ENCODE measurements at places on chromosomes 12 and 14.

DNA sequence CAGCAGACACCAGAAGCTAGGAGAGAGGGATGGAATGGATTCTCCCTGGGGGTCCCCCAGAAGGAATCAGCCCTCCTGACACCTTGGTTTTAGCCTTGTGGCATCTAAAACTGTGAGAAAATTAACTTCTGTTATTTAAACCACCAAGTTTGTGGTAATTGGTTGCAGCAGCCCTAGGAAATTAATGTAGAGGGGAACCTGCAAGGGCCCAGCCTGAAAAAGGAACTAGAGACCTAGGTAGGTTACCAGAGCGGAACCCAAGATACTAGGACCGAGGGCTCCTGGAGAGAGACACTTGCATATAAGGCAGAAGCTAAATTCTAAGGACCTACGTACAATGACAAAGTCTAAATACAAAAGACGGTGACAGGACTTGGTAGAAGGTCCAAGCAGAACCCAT, 8.1 kb upstream of the DENND5B start:
- DNase-seq: no peak

GRCh38 chr12:43102546-43103264, 449.3 kb downstream of the ADAMTS20 start:
- no peak for DNase-seq

DNA sequence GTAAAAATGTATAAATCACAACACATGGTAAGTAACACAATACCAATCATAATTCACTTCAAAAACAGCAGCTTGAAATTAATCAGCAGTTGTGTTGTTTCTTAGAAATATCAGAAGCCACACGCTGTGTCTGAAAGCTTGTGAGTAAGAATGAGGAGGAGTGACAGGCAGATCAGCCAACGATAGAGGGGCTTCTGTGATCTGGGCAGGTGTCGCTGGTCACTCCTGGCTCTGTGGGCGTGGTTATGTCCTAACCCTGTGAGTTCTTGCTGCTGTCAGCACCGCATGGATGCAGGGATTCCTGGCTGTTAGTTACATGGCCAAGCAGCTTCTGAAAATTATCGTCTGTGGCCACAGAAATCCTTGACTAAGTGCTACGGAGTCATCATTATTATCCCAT, 123.4 kb downstream of the SLC25A47 start:
- DNase-seq: no peak

DNA sequence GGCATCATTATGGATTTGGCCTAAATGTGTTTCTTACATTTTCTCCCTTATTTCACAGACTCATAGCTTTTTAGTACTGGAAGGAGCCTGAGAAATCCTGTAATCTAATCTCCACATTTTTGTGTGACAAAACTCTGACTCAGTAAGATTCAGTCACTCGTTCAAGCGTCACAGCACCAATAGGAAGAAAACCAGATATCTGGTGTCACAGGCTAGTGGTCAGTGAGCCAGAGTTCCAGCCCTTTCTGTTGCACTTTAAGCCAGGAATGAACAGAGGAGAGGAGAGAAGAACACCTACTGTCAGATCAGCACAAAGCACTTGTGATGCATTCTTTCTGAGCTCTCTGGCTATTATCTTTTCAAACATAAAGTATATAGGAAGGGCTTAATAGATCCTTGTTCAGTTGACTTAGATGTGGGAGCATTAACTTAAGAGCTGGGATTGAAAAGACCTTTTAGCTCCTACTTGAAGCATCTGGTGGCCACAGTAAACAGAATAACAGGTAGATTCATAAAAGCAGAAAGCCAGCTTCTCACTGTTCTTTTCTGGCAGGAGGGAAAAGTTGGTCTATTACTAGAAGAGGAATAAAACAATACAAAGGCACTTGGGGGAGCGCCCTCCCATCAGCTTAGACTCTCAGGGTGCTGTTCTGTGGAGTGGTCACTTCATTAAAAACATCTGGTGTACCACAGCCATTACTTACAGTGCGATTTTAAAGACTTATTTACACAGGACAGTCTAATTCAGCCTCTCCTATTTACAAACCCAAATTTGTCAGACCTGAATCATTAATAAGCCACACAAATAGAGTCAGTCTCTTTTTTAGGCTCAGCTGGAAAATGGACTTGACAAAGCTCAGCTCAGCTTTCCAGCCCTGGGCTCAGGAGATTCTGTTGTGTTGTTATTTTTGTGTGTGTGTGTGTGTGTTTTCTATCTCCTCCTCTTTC, 12.2 kb upstream of the NID2 start:
- no peak for DNase-seq

DNA sequence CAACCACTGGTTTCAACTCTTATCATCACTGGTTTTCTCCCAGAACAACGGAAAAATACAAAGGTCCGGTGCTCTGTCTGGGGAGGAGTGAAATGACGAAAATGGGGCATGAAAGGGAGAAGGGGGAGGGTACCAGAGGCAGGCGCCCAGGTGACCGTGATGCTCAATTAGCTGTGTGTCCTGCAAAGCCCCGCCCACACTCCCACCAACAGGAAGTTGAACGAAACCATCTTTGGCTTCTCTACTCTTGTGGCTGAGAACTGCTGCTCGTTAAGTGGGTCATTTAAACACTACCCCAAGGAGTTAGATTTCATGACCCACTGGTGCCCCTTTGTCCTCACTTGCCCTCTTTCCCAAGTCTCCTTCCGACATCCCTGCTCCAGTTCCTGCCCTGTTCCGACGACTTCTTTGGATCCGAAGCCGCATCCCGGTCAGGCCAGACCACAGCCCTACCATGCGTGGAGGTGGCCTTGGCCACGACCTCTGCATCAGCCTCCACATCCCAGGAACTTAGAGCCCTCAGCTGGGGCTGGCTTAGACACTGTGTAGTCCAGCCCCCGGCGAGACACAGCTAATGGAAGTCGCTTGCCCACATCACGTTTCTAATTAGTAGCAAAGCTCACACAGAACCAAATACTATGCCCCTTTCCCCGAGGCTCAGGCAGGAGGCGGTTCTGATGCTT, 11.4 kb upstream of the LRTM2 start:
- DNase-seq: no peak

GRCh38 chr14:91047174-91047753, 13.2 kb downstream of the RPS6KA5 start:
- DNase-seq: no peak

DNA sequence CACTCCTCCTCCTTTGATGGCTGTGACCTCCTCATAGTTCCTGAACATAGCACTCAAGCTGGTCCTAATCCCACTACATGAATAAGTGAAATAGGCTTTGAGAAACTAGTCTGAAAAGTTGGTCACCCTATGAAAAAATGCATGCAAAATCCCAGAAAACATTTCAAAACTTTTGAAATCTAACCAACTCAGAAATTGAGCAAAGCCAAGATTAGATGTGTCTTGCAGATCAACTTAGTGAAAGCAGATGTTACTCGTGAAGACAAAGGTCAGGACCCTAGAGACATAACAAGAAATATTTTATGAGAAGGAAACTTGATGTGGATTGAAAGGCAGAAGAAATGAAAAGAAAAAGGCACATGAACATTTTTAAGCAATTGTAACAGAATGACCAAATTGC, 63.3 kb downstream of the TSHR start:
- DNase-seq: no peak

GRCh38 chr12:13250416-13250815, 53.9 kb downstream of the EMP1 start:
- DNase-seq: no peak

DNA sequence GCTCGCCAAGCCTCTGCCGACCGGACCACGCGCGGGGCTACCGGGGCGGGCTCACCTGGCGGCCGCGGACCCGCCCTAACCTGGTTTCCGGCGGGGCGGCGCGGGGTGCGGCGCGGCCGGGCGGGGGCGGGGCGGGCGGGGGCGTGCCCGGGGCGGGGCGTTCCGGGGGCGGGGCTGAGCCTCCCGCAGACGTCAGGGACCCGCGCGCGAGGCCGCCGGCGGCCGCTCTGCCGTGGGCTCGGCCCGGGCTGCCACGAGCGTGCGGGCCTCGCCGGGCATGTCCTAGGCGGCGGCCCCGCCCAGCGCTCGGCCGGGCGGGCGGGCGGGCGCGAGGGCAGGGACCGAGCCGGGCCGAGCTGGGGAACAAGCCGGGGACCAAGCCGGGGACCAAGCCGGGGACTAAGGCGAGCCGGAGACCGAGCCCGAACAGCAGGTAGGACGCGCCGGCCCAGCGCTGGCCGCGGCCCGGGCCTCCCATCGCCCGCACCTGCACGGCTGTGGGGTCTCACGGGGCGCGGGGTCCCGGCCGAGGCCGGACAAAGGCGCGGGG, at the start of gene CEP170B:
Gene CEP170B, plus strand, starts transcription at position 188 of the 550 bp plus-strand sequence. CDS start 3,183 bp downstream, outside the sequence.
- DNase-seq: no peak

DNA sequence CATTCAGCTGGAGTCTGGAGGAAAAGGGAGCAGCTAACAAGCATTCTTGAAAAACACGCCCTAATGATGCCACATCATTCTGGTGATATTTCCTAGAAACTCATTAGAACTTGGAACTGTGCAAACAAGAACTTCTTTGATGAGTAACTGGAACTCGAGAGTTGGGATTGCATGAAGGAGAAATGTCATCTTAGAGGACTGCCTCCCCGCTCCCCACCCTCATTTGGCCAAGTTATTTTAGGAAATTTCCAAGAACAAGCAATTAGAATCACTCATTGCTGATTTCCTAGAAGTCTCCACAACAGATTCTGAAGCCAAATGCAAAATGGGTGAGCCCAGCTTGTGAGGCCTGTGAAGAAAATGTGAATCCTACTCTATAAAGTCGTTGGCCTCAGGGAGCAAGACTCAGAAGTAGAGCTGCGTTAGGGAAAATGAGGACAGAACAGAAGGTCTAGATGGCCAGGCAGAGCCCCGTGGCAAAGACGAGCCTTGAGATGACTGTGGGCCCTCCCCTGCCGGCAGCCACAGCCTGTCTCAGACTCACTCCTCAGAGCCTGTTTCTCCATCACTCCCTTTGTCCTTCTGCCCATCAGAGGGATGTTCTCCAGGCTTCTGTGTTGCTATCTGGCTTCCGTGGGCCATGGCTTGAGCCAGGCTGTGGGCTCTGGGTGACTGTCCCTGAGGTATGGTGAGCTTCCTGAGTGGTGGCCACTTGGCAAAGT, 38.4 kb downstream of the RTL1 start:
- DNase-seq: no peak

DNA sequence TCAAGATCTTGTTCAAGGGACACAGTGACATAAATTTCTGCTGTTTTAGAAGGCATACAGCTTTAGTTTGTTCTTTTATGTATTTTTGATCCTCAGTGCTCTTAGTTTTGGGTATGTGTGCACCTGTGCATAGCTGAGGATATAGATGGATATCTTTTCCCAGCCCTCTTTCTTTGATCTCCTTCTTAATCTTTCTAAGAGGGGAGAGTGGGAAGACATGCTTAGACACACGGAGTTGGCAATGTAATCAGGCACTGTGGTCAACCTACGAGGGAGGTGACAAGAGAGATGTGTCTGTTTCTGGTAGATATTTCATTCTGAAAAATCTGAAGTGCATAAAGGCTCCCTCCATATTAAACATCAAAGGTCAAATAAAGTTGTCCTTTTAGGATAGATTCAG, 340.6 kb downstream of the TMEM132D start:
- DNase-seq: no peak

DNA sequence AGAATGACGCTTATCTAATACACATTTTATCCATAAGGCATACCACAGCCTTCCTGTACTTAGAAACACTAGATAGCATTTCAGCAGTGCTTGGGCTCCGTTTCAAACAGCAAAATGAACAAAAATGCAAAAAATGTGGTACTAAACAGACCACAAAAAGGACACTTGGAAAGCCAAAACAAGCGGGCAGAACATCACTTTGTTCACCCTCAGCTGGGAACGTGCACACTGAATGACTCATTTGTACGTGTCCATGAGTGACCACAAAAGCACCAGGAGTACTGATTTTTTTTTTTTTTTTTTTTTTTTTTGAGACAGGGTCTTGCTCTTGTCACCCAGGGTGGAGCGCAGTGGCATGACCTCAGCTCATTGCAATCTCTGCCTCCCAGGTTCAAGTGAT, 8.9 kb upstream of the FOXN3 start:
- DNase-seq: no peak

GRCh38 chr12:5556033-5556614, 124.2 kb downstream of the NTF3 start:
- no peak for DNase-seq

GRCh38 chr12:1838994-1839365, 18.6 kb downstream of the LRTM2 start:
- DNase-seq: no peak

DNA sequence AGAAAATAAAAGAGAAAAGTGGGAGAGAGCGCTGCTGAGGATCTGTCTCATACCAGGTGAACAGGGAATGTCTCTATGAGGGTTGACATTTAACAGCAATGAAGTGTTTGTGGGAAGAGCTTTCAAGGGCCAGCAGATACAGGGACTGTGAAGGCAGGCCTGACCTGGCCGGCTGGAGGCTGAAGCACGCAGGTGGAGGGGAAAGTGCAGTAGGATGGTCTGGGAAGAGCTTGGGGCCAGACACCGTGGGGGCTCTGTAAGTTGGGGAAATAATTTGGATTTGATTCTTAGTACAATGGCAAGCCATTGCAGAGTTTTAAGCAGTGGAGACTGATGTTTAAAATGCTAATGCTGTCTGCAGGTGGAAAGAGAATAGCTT, 23.8 kb upstream of the DHRS2 start:
- DNase-seq: no peak

DNA sequence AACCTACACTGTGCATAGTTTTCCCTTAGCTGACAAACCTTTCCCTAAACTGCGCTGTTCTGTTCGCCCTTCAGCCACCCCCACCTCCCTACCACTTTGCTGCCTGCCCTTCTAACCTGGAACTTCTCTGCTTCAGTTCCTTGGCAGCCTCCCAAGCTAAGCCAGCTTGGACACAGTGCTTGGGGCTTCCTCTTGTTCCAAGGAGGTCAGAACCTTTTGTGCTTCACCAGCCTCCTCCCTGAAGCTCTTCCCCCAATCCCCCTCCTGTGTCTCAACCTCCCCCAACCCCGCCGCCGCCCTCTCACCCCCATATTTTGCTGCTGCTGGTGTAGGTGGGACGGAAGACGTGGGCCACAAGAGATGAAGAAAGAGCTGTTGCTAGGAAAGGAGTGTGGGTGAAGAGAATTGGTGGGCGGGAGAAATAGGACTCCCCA, 8.1 kb upstream of the RIC8B start:
- DNase-seq: no peak

- DNase-seq: no peak
Observed at GRCh38 chr12:105823810-105824209, 314.9 kb downstream of the NUAK1 start.

DNA sequence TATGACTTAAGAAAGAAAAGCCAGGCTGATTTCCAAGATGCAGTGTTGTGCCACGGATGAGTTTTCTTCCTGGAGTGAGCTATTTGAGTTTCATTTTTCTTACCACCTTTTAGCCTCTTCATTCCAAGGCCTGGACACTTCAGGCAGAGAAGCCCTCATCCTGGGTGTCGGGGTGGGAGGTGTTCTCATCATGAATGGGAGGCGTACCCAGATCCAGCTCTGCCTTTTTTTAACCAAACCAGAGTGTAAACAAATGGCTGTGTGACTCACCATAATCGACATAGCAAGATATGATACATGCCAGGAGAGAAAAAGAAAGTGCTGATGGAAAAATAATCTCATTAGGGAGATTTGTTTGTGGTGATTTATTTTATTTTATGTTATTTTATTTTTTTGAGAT, 79.9 kb downstream of the ARF6 start:
- DNase-seq: no peak
